Fibroblast of lung (primary cell): ENCODE measurements at places on chromosomes 2 and 18. TPM values are rescaled to one million over a fixed set of nuclear protein-coding genes. Genes with fewer than 3 reads are reported as not detected.

DNA sequence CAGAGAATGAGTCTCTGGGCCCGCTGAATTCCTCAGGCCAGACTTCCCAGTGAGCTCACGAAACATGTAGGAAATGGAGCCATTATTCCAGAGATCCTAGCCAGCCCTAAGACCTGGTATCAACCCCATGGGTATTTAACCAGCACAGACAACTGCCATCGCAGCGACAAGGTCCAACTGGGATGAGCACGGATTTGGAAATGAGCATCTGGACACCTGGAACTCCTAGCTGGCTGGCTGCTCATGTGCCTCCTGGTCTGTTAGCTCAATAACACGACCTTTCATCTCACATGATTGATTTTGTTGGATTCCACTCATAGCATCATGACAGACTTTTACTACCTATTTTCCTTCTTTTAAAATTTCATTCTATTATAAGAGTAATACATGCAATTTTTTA is 51.0 kb downstream of the POU3F3 start:
- DNase-seq: no peak

Gene ST8SIA3
- total RNA-seq: not detected in 2 replicates

Gene BARD1
- total RNA-seq: 30.3 and 43.1 TPM in 2 replicates

Gene SERPINB3
- total RNA-seq: not detected in 2 replicates

Gene MEP1B
- total RNA-seq: under 0.01 TPM in 2 replicates

DNA sequence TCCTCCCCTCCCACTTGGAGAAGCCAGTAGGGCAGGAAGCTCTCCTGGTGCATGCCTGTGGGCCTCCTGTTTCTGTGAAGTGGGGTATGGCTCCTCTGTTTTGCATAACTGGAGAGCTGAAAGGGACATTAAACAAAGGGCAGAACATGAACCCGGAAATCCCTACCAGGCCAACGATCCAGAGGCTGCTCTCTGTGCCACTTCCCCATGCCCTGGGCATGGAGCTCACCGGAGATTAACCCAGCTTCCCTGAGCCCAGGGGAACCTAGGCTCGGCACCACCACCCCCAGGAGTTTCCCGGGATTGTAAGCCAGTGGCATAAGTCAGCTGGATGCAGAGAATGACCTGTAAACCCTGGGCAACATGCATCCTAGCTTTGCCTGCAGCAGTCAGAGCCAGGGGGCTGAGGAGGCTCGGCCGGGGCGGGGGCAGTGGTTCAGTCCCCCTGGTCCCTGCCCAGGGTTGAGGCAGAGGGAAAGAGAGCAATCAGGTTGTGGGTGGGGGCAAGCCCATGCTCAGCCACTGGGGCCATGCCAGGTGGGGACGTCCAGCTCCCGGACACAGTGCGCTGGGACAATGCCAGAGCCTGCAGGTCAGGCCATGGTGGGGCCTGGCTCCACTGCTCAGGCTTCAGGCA is 49.5 kb downstream of the TIMM21 start:
- DNase-seq: no peak

DNA sequence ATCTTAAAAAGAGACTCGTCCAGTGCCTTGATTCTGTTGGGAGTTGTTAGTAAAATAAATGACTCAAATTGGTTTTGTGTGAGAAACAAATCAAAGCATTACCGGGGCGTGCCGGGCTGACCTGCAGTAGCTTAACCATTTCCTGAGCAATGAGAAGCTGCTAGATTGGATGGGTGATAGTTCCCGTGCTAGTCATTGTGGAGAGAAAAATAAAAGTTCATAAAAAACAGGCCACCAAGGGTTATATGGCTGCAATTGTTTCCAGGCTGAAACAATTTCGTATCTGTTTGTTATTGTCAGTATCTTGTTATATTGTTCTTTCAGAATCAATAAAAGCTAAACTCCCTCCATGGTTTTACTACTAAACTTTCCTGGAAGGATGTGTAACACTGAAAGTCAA is 314.4 kb downstream of the MTX2 start:
- DNase-seq: peak; percentile 84

Gene PMAIP1
- total RNA-seq: 29.8 and 34.7 TPM in 2 replicates

Gene YWHAQ
- 247 and 323 TPM in 2 replicates for total RNA-seq

DNA sequence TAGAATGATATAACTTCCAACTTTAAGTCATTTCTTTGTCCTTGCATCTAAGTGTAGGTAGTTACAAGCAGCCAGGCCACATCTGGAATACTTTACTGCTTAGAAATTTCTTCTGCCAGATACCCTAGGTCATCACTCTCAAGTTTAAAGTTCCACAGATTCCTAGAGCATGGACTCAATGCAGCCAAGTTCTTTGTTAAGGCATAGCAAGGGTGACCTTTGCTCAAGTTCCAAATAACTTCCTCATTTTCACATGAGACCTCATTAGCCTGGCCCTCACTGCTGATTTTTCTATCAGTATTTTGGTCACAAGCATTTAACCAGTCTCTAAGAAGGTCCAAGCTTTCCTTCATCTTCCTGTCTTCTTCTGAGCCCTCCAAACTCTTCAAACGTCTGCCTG is 7.8 kb upstream of the UGT1A9 start:
- no peak for DNase-seq

- no peak for DNase-seq
Observed at GRCh38 chr2:150853263-150853662, 365.8 kb upstream of the RND3 start.

Gene DAW1
- not detected in 2 replicates for total RNA-seq

- no peak for DNase-seq
Observed at GRCh38 chr2:232615339-232615738, 18.1 kb upstream of the EFHD1 start.

DNA sequence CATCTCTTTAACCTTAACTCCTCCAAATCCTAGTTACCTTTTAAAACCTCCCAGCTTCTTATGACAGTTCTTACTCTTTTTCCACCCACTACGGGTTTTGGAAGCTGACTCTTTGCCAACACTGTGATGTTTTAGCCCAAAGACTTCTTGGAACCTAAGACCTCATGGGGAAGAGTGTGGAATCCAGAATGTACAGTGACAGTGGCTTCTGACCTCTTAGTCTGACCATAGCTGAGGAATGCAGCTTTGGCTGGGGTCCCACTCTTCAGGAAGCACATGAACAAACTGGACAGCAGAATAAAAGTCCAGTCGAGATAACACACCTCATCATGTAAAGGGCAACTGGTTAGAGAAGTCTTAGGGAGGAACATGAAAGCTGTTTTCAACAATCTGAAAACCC is 161.1 kb upstream of the PKDCC start:
- peak; percentile 24 for DNase-seq

Gene METTL21A
- 9.4 and 10.5 TPM in 2 replicates for total RNA-seq

DNA sequence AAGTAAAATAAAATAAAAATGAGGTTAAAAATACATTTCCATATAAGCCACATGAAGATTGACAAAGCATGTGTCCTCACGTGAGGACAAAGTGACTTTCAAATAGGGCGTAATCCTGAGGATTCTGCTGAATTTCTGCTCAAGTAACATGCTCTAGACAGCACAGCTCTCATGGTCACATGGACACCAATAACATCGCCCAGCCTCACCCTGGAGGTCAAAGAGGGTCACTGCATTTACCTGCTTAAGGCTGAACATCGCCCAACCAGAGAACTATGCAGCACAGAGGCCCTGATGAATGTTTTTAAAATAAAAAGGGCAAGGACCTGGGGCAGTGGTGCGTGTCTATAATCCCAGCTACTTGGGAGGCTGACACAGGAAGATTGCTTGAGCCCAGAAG is 30.2 kb downstream of the TGFBRAP1 start:
- DNase-seq: no peak

DNA sequence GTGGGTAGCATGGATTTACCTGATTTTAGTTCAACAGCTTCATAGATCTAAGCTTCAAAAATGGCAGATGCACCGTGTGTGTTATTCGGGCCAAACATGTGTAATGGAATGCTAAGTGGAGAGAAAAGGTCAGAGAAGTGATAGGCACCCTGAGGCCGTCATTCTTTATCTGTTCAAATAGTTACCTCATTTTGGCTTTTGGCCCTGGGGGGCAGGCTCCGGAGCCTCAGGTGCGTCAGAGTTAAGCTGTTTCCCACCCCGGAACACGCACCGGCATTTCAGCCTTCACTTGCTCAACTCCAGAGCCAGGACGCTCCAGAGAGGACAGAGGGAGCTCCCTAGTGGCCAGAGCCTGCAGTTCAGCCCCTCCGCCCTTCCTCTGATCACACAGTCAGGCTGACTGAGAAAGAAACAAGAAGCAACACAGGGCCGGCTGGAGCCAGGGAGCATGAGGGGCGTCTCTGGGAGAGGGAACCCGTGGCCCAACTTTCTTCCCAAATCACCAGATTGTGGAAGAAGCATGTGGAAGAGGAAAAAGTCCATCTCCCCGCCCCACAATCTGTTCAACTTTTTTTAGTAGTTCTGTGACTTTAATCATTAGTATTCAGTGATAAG is 135.2 kb upstream of the EPC2 start:
- peak; percentile 80 for DNase-seq

GRCh38 chr2:116732322-116732721 is 1082.2 kb upstream of the DDX18 start:
- DNase-seq: no peak

Gene CRYGD
- total RNA-seq: not detected in 2 replicates

Gene PPP4R3B
- total RNA-seq: 50.1 and 51.4 TPM in 2 replicates

Gene GRB14
- total RNA-seq: 0.26 and 0.33 TPM in 2 replicates

DNA sequence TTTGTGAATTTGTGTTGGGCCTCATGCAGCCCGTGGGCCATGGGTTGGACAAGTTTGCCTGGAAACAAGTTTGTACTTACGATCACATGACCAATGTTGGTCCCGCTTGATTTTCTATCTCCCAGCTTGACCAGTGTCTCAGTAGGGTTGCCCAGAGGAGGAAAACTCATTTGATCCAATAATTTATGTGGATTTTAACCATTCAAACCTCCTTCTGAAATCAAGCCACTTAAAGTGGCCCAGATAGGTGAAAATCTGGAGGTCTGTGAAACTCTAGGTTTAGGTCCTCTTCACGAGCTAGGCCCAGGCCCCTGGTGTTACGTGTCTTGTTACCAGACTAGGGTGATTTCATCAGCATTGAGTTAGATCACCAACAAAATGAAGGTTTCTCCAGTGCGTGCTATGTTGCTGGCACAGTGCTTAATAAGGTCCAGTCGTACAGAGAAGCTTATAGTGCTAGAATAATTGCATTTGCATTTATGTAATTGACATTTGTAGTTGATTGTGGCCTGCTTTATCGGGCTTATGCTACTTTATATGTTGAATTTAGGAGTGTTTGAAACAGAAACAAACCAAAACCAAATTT is 4.4 kb downstream of the ACTR2 start:
- DNase-seq: peak; percentile 70

Gene PRKAG3
- total RNA-seq: 0.26 and 0.33 TPM in 2 replicates

- DNase-seq: no peak
Observed at GRCh38 chr2:222052934-222053367, 245.8 kb downstream of the PAX3 start.

Gene BOLA3
- total RNA-seq: 19.5 and 28.2 TPM in 2 replicates

DNA sequence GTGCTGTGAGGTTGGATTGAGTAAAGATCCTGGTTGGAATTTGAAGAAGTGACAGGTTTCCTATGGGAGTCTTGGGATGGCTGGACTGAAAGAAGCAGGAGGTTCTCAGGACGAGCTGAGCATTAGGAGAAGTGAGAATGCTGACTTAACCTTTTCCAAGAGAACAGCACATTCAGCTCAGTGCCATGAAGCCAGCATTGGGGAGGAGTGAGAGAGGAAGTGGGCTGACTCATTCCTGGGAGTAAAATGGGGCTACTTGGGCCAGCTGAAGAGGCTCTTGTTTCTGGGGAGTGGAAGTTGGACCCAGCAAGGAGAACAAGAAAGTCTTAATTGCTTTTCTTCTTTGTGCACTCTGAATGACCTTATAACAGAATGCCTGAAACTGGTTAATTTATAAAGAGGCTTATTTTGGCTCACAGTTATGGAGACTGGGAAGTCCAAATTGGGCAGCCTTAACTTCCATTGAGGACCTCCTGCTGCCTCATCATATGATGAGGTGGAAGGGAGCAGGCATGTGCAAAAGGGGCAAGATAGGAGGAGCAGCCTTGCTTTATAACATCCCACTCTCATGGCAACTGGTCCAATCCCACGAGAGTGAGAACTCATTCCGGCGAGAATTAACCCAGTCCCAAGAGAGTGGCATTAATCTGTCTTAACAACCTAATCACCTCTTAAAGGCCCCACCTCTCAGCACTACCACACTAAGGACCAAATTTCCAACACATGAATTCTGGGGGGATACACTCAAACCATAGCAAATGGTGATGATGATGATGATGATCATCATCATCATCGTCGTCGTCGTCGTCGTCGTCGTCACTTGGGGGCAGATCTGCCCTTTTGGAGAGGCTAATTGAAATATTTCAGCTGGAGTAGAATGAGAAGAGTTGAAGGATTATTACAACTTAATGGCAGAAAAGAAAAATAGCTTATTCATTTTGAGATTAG is 26.1 kb downstream of the DGUOK start:
- DNase-seq: peak; percentile 64

Gene LINC00305
- not detected in 2 replicates for total RNA-seq

Gene MEMO1
- total RNA-seq: 26.7 and 34.0 TPM in 2 replicates

GRCh38 chr2:139228276-139228675 is 448.1 kb upstream of the NXPH2 start:
- DNase-seq: no peak

GRCh38 chr2:37904425-37904824 is 20.7 kb upstream of the RMDN2 start:
- no peak for DNase-seq

DNA sequence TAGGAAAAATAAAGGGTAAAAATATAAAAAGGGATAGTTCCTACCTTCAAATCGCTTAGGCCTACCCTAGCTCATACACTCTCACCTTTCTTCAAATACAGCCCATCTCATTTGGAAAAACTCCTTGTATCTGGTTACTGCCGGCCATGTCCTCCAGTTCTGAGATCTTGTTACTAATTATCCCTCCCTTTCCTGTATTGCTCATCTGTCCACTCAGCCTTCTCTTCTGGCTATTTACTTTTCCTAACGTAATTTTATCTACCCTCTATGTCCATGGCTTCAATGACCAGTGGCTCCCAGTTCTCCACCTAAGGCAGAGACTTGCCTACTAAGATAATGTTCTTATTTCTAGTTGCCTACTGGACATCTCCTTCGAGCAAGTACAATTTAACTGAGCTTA is 342.9 kb upstream of the ACVR2A start:
- no peak for DNase-seq

DNA sequence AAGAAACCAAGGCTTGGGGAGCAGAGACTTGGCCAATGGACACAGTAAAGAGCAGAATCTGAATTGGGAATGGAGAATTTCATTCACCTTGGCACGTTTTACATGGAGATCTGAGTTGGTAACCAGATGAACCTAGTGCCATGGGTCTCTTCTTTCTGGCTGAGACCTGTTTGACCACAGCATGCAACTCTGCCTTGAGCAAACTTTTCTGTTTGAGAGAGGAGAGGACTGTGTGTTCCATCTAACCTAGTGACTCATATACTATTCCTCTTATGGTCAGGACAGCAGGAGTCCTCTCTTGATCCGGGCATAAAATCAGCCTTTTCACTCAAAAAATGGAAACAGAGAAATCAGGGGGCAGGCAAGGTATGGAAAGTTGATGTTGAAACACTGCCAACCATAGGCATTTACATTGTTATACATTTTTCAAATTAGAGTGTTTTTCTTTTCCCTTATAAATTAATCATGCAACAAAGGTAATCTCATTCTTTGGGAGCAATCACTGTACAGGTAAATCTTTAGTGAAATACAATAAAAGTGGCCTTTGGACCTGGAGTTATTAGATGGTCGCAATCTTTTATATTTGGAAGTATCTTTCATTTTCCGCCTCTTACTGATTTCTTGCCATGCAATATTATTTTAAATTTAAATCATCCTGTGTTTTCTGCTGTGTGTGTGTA is 86.7 kb downstream of the NRP2 start:
- peak; percentile 64 for DNase-seq
